ENCODE measurements at places on chromosomes 16 and 17.

DNA sequence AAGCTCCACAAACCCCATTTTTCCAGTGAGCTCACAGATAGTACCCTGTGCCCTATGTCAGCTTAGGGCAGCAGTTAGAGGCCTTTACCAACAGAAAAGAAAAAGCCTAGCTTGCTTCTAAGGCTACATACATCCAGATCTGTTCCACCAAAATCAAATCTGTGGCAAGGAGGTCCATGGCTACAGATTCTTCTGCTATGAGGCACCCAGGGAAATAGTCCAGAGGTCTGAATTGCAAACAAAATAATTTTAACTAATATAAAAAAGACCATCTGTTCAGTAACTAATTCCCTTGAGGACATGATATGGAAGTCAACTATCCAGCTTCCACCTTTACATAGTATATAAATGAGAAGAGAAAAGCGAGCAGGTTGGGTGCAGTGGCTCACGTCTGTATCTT lies 129.3 kb downstream of the PARN start:
- no peak for DNase-seq

DNA sequence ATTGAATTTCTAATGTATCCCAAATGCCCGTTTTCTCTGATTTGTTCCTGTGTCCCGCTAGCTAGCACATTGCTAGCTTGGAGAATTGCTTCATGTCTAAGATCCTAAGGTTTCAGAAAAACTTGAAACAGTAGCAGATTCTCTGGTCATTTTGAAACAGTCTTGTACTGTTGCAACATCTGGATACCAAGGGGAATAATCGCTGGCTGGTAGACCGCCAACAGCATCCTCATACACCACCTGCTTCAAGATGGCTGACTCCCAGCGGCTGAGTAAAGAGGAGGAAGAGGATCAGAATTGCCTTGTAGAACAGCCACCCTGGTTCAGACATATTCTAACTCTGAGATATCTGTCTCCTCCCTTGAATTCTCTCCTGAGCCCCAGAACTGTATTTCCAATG lies 226.7 kb upstream of the ELAC2 start:
- DNase-seq: no peak

DNA sequence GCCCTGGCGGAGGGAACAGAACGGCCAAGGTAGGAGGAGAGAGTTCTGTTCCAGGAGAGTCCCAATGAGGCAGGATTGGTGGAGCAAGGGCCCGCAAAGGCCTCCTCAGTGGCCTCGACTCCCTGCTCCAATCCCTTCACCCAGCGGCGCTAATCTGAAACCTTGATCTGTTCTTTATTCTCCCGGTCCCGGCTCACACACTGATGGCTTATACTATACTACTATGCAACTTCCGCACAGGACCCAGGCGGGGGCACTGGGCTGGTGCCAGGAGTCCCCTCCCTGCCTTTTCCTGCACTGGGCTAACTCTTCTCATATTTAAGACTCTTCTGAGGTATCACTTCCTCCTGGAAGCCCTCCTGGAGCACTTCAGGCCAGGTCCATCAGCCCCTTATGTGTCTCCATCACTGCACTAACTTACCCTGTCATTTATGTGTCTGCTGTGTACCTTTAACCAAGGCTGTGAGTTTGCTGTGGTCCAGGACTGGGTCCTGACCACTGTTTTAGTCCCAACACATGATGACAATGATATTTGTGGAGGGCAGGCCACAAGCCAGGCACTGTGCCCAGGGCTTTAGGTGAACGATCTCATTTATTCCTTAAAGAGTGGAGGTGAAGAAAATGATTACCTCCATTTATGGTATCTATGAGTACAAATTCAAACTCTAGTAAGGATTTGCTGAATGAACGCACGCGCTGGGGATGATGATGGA lies 6.8 kb downstream of the CCDC102A start:
- DNase-seq: no peak

GRCh38 chr17:794876-795275 lies 12.7 kb downstream of the MRM3 start:
- no peak for DNase-seq

- DNase-seq: no peak
Observed at GRCh38 chr16:89620406-89620841, 7.0 kb downstream of the DPEP1 start.

DNA sequence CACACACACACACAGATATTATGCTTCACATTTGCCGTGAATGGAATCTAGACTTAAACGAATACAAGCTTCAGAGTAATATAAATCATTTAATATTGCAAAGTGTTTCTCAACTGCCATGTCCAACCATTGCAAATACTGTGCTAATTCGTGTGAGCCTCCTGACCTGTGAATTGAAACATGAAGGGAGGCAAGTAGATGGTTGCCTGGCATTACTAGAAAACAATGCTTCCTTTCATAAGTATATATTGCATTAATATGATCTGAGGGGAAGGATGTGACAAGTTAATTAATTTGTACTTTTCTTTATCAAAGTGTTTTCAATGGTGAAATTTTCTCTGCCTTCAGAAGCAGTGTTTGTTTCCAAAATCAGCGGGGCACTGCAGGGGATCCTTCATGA lies 25.7 kb upstream of the GPR139 start:
- no peak for DNase-seq

- DNase-seq: no peak
Observed at GRCh38 chr17:75925912-75926311, 14.9 kb downstream of the FBF1 start.

DNA sequence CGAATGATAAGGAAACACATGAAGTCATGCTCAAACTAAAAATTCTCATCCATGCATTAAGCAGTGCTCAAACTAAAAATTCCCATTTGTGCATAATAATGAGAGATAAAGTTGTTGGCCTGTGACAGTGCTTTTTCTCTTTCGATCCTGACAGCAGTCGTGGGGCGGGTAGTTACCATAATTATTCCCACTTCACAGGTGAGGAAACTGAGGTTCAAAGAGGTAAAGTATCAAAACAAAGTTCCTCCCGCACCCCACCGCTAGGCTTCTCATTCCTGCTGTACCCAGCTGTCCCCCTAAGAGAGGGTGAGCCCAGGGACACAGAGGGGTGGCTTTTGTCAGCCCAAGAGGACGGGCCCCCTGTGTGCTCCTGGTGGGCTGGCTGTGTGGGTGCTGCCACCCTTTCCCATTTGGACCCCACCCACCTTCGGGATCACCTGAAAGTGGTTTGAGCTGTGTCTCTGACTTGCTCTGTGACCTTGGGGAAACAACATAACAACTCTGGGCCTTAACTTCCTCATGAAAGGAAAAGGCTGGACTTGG lies 92.6 kb downstream of the CLEC16A start:
- no peak for DNase-seq

- no peak for DNase-seq
Observed at GRCh38 chr17:50149091-50149416, 1.4 kb downstream of the PPP1R9B start.

- DNase-seq: no peak
Observed at GRCh38 chr17:49616601-49617131, 41.0 kb downstream of the NXPH3 start.

DNA sequence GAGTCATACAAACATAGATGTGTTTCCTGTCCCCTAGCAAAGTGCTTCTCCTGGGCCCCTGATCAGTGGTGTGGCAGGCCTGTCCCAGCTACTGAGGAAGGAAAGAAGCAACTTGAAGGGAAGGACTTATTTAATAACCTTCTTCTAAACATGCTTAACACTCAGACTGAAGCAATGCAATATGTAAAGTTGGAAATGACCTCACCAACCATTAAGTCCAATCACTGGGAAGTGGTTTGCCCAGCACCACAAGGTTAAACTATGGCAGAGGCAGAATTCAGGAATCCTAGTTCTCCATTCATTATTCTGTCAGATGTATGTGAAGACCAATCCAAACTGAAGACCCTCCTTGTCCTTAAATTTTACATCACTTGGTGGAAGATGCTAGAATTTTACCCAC lies 39.1 kb downstream of the CENPV start:
- DNase-seq: no peak

GRCh38 chr17:73340093-73340596 lies 28.3 kb upstream of the CDC42EP4 start:
- DNase-seq: no peak

DNA sequence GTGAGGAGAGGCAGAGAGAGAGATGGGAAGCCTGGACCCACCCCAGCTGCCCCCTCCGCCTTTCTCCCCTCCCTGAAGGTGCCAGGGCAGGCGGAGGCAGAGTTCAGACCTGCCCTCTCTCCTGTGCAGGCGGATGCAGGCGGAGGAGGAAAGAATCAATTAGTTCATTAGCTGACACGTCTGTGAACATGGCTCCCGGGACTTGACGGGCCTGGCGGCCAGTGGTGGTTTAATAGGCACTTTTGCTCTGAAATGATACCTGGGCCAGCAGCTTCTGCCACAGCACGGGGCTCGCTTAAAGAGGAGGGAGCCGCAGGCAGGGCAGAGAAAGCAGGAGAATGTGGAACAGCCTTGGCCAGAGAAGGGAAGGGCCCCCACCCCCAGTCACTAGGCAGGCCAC lies 98.1 kb downstream of the SDK2 start:
- DNase-seq: no peak

DNA sequence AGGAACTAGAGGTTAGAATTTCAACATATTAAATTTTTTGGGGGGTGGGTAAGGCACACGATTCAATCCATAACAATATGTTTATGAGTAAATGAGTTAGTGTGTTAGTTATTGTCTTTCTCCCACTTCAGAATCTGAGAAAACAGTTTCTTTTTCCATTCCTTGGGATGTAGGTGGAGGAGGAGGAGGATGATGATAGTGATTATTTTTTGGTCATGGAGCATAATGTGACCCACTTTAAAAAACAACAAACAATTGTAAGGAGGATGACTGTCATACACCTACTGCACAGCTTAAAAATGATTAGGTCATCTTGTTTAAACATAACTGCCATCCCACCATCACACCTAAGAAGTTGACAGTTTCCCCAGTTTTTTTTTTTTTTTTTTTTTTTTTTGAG lies 148.7 kb downstream of the CDRT15L2 start:
- no peak for DNase-seq

- DNase-seq: no peak
Observed at GRCh38 chr17:2369039-2369438, 31.7 kb downstream of the SGSM2 start.

DNA sequence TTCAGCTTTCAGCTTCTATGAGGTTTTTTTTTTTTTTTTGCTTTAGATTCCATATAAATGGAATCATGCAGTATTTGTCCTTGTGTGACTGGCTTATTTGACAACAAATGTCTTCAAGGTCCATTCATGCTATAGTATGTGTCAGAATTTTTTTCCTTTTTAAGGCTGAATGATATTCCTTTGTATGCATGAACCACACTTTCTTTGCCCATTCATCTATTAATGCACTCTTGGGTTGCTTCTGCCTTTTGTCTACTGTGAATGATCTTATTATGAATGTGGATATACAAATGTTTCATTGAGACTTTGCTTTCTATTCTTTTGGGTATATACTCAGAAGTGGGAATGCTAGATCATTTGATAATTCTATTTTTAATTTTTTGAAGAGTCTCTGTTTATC lies 27.0 kb upstream of the LRRC75A start:
- DNase-seq: no peak

DNA sequence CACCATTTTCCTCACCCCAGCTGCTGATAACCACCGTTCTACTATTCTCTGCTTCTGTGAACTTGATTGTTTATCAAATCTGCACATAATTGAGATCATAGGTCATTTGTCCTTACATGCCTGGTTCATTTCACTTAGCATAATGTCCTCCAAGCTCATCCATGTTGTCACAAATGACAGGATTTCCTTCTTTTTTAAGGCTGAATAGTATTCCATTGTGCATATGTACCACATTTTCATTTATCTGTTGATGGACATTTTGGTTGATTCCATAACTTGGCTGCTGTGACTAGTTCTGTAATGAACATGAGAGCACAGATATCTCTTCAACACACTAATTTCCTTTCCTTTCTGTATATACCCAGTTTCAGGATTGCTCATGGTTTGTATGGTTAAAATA lies 225.3 kb upstream of the TBX2 start:
- DNase-seq: no peak

- DNase-seq: no peak
Observed at GRCh38 chr17:43928609-43929008, 13.7 kb downstream of the PPY start.

GRCh38 chr17:4969551-4970173 lies 2.0 kb upstream of the SPAG7 start:
- no peak for DNase-seq

DNA sequence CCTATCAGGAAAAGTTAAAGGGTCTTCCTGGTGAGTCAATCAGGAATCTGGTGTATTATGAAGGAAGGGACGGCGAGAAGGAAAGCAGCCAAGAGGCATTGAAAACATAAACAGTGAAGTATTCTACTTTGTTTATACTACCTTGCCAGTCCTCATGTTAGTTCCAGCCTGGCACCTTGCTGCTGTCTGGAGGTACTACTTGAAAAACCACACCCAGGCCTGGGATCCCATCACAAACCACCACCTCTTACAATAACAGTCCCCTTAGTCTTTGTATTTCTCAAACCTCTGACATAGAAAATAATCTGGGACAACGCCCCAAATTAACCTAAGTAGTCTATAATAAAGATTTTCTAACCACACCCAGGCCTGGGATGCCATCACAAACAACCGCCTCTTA lies 676.7 kb upstream of the SOX9 start:
- DNase-seq: no peak

- DNase-seq: no peak
Observed at GRCh38 chr17:78040440-78041385, 82.2 kb downstream of the TNRC6C start.

DNA sequence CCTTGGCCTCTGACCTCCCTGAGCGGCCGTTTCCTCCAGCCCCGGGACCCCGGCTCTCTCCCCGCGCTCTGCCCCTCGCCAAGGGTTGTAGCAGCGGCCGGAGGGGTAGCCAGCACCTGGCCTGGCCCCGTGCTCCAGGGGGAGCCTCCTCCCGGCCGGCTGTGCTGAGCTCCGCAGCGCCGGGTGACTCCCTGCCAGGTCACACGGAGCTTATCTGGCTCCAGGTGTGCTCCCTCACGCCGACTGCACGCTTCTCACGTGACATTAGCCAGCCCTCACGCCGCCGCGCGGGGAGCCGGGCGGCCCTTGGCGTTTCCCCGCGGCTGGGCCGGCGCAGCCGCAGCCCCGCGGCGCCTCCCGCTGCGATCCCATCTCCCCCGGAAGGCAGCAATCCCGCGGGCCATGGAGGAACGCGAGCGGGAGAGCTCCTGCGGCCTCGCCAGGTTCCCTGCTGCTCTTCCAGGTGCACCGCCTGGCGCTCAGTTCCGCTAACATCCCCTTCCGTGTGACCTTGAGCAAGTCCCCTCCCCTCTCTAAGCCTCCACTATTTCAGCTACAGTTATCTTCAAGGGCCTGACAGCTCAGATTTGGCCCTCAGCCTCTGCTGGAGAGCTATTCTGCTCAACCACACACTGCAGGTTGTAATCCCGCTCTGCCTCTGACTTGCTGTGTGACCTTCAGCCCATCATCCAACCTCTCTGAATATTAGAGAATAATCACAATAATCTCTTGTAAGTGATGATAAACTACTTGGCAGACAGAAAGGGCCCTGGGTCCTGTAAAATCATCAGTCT lies 3.4 kb downstream of the MYO18A start:
- DNase-seq: no peak
